ENCODE measurements at places on chromosomes 13 and 19. TPM values are rescaled to one million over a fixed set of nuclear protein-coding genes. Genes with fewer than 3 reads are reported as not detected.

The ZNF234 gene
- polyA plus RNA-seq = 10.9 TPM

The OR7D2 gene
- not detected for polyA plus RNA-seq

The MATK gene
- polyA plus RNA-seq = not detected

The INSL3 gene
- not detected for polyA plus RNA-seq

The APOE gene
- 10.7 TPM for polyA plus RNA-seq

The CCL25 gene
- polyA plus RNA-seq = not detected

The S1PR2 gene
- polyA plus RNA-seq = not detected

The TUBB4A gene
- polyA plus RNA-seq = 83.7 TPM

The PRR36 gene
- polyA plus RNA-seq = 0.87 TPM

The BCL3 gene
- polyA plus RNA-seq = 5.7 TPM

The ACTMAP gene
- polyA plus RNA-seq = 1.9 TPM

The IGSF23 gene
- polyA plus RNA-seq = not detected

The FUT3 gene
- polyA plus RNA-seq = not detected

The APOC4 gene
- polyA plus RNA-seq = not detected

The PAK4 gene
- 0.22 TPM for polyA plus RNA-seq

The MTUS2 gene
- polyA plus RNA-seq = 14.4 TPM

The UGGT2 gene
- 6.9 TPM for polyA plus RNA-seq

The MYPOP gene
- polyA plus RNA-seq = 2.1 TPM

The ZNF442 gene
- 1.5 TPM for polyA plus RNA-seq

The GGN gene
- polyA plus RNA-seq = not detected

The NLRP5 gene
- polyA plus RNA-seq = not detected

The KIR3DL2 gene
- not detected for polyA plus RNA-seq

The FLT3LG gene
- polyA plus RNA-seq = not detected

The PSG6 gene
- polyA plus RNA-seq = 0.42 TPM

The IGFL3 gene
- polyA plus RNA-seq = not detected

The PABPC3 gene
- 0.21 TPM for polyA plus RNA-seq

The KLK12 gene
- polyA plus RNA-seq = not detected

The GFY gene
- polyA plus RNA-seq = 0.67 TPM

The PDX1 gene
- polyA plus RNA-seq = not detected

The FPR1 gene
- not detected for polyA plus RNA-seq

The ZNF530 gene
- polyA plus RNA-seq = 5.2 TPM

The EID2 gene
- 35.6 TPM for polyA plus RNA-seq

The GARIN5A gene
- 9.0 TPM for polyA plus RNA-seq

The LILRB2 gene
- not detected for polyA plus RNA-seq

The ZNF177 gene
- polyA plus RNA-seq = 10.9 TPM

The SOX21 gene
- 0.63 TPM for polyA plus RNA-seq

The NCCRP1 gene
- 0.20 TPM for polyA plus RNA-seq

The LRRC63 gene
- polyA plus RNA-seq = 0.67 TPM

The C13orf42 gene
- polyA plus RNA-seq = not detected

The ADAMTSL5 gene
- polyA plus RNA-seq = not detected

The ZNF665 gene
- 1.6 TPM for polyA plus RNA-seq

The KASH5 gene
- polyA plus RNA-seq = not detected

The BSG gene
- 114 TPM for polyA plus RNA-seq

The NANOS3 gene
- 2.2 TPM for polyA plus RNA-seq

Measured in Purkinje cell (primary cell).